MV-4-11 (cell line): ENCODE measurements at places on chromosomes 6 and 20.

GRCh38 chr6:156691018-156691417 lies 86.2 kb upstream of the ARID1B start:
- peak; percentile 28 for DNase-seq

DNA sequence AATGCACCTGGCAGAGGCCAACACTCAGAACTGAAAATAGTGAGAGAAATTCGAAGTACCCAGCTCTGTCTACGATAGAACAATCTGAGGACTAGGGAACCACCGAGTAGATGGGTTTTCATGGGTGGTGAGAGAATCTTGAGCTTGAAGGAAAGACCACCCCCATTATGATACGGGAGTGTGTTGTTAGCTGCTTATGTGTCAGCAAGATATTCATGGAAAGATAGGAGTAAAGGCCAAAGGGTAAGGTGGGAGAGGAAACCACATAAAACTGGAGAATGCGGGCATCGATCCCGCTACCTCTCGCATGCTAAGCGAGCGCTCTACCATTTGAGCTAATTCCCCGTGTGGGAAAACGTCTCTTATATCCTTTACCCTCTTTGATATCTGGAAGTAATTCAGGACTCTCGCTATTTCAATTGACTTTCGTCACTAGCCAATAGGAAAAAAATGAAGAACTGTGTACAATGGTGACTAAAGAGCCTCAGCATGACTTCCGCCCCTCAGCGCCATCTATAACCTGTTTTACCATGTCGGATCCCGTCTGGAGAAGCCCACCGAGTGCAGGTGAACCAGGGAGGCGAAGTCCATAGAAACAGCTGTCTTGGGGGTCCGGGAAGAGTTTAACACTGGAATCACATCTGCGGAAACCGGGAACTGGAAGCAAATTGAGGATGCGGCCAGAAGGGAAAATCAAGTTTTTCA lies 25.0 kb upstream of the ABT1 start:
- DNase-seq: peak; percentile 81

DNA sequence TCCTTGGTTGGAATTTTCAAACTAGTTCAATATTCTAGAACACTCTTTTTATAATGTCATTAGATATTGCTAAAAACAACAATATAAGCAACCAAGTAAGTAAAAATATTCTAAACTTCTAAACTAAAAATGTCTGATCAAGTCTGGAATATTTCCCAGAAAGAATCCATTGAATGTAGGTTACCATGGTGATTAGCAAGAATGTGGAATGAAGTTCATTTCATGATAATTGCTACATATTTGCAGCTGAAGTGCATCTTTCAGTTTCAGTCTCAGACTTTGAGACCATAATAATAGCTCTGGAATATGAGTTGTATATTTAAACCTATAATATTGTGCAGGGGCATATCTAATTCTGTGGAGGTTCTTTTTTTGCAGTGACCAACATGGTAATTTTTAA lies 61.0 kb upstream of the NKAIN2 start:
- DNase-seq: no peak

DNA sequence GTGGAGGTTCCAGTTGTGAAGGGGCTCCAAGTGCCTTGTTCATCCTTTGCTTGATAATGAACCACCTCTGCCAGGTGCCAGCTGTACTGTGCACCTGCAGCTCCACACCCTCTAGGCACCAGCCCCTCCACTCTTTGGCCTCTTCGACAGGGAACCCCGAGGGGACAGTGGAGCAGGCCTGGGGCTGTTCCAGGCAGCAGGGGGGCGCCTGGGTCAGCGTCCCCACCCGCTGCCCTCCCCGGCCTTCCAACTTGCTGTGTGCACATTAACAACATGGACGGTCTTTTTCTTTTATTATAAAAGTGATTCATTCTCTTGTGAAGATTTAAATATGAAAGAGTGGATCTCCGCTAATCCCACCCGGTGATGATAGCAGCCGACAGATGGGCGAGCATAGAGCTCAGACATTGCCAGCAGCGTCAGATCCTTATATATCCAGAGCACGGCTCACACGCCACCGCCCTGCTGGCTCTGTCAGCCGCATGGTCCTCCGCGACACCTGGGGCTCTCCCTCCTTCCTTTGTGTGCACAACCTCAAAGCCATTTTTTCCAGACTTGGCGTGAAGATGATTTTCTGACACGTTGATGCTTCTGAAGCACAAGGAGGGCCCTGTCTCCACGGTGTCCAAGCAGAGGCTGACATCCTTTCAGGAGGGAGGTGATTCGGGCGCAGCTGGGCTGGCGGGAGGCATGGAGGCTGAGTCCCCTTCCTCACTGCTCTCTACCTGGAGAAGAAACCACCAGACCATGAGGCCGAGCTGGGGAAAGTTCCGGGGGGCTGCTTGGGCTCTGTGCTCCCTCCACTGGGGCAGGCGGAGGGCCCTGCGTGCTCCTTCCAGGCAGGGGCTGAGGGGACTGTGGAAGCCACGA lies 22.2 kb upstream of the MRGBP start:
- no peak for DNase-seq

GRCh38 chr20:45153752-45154151 lies 20.9 kb upstream of the PI3 start:
- peak; percentile 98 for DNase-seq

- no peak for DNase-seq
Measured at GRCh38 chr6:145092554-145092953, 642.8 kb downstream of the EPM2A start.

DNA sequence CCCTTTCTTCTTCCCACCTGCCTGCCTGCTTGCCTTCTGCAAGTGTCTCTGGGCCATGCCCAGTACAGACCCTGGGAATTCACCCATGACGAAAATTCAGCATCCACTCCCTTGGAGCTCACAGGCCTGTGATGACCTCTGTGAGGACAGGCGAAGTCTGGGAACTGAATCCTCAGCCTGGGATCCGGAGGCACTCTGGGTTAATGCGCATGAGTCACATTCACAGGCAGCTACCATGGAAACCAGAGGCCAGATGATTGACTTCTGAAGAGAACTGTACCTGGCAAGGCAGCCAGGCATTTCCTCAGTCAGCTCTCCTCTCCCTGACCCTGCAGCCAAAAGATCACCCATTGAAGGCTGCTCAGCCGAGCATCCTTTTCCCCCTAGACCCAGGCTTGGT lies 41.0 kb downstream of the SLC9A8 start:
- DNase-seq: no peak

DNA sequence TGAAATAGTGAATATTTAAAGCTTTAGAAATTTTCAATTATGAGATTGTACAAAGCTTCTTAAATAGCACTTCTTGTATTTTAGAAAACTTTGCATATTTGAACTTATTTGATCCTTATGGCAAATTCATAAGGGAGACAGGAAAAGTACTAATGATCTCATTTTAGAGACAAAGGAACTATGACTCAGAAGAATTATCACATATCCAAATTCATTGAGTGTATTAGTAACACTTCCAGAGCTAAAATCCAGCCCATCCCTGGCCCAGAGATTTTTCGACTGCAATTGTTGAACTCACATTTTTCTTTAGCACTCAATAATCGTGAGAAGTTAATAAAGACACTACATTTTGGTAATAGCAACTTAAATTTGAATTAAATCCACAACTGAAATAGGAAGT lies 704.3 kb downstream of the EPM2A start:
- no peak for DNase-seq

DNA sequence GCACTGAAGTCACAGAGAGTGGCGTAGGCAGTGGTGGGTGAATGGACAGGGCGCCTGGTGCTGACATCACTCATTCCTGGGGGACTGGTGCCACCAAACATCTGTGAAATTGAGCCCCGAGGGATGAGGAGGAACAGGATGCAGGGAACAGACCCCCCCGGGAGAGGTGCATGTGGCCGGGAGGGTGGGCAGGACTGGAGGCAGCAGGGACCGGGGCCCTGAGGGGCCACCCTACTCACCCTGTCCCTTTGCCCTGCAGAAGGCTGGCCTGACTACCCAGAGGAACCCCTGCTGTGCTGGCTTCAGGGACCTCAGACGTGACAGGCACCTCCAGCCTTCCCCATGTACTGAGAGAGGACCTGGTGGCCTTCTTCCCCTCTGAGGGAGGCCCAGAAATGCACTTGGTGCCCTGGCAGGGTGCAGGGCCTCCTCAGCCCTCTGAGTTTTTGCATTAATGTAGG lies 25.1 kb downstream of the SYNDIG1 start:
- no peak for DNase-seq

- no peak for DNase-seq
Measured at GRCh38 chr6:157879873-157880254, 56.8 kb downstream of the SNX9 start.

DNA sequence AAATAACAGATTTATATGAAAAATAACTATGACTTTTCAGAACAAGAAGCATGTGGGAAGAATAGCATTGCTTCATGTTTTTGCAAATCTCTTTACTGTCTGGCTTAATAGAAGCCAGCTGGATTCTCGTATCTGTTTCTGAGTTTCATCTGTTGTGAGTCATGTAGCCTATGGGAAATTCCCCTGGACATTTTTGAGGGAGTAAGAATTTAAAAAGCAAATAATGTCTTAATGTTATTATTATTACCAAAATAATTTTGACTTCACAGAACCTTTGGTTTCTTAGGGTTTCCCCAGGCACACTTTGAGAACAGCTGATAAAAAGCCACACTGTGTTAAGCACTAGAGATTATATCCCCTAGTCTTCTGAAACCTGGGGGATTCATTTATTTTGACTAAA lies 75.8 kb downstream of the SYCP2L start:
- DNase-seq: no peak

DNA sequence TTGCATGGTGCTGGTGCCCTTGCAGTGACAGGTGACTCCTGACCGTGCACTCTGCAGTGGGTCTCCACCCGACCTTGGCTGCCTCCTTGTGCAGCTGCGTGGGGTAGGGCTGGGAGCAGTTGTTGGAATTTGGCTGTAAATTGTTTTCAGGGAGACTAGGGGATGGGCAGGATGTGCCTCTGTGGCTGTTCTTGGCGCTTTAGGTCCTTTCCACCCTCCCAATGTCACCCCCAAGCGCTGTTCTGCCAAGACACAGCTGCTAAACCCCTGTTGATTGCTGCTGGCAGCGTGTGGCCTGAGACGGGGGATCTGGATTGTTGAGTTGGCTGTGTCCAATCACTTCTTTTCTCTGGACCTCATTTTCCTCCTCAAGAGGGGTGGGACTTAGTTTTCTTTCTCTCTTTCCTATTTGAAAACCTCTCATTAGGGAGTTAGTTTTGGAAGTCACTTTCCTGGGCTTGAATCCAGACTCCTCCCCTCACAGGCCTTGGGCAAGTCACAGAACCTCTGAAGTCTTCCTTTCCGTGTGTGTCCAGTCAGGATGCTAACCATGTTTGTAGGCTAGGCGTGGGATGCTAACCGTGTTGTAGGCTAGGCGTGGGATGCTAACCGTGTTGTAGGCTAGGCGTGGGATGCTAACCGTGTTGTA lies 8.5 kb downstream of the IGF2R start:
- DNase-seq: no peak

- no peak for DNase-seq
Measured at GRCh38 chr6:80339421-80339820, 232.9 kb downstream of the BCKDHB start.

GRCh38 chr20:16710781-16711180 lies 19.0 kb upstream of the SNRPB2 start:
- peak; percentile 49 for DNase-seq

DNA sequence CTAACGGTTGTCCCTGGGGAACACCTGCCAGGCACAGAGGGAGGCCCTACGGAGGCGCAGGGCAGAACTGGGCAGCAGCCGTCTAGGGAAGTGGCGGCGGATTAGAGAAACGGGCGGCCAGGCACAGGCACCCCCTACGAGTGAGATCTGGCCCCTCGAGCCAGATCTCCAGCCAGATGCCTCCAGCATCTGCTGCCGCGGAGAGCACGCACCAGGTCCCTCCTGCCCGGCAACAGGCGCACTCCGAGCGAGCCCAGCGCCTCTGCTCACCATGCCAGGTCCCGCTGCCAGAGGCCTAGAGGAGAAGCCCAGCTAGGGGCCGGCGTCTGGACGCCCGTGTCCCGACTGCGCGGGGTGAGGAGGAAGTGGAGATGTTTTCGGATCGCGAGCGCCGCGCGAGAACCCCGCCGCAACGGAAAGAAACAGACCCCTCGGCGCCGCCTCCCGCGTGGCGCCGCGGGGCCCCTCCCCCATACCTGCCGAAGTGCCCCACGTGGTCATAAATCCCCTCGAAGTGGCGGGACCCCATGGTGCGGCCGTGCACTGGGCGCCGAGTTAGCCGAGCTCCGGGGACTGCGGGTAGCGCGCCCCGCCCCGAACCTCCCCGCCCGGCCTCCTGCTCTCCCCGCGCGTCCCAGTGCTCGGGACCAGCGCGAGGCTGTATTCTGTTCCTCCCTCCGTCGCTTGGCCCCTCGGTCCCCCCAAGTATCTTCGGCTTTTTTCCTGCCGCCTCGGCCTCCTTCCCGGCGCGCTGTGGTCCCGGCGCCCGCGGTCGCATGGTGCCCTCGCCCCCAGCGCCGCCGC lies at the start of gene SLC22A16:
Gene SLC22A16 (minus strand): TSS at position 568 of the 804 bp plus-strand sequence. CDS start 39 bp downstream, at position 529.
- peak; percentile 43 for DNase-seq

GRCh38 chr6:149247385-149247763 lies 70.1 kb upstream of the TAB2 start:
- peak; percentile 80 for DNase-seq

DNA sequence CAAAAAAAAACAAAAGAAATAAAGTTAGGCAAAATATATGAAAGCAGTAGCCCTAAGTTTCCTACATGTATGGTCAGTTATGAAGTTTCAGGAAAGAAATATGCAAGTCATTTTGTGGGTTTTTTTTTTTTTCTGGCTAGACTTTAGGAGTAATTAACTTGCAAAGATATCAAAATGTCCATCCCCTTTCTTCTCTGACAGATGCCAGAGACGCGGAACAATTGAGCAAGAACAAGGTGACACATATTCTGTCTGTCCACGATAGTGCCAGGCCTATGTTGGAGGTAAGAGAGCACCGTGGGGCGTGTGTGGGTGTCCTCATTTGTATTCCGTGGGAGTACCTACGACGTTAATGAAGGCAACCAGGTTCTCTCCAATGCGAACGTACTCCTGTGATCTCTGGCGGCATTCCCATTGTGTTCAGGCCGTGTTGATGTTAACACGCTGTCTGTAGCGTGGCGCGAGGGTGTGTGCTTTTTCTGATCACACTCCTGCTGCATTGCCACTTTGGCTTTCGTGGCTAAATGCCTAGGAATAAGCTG lies 19.5 kb downstream of the DUSP22 start:
- DNase-seq: no peak
